ENCODE measurements at places on chromosomes 5 and 9.

- H3K4me1 ChIP-seq = no peaks in the 10 kb centered on the region
- no peak overlapping the region for H3K27ac ChIP-seq
- no peaks in the 10 kb centered on the region for H3K36me3 ChIP-seq
- peaks cover 33% of the 10 kb centered on the region for H3K27me3 ChIP-seq
- DNase-seq = no peak
Observed at GRCh38 chr9:6576987-6577386, 68.5 kb downstream of the GLDC start.

GRCh38 chr5:113043491-113043931 lies 66.9 kb downstream of the DCP2 start:
- no peaks in the 10 kb centered on the region for H3K4me1 ChIP-seq
- peak; percentile 36 for DNase-seq
- H3K36me3 ChIP-seq = no peaks in the 10 kb centered on the region
- H3K4me3 ChIP-seq = no peak overlapping the region

GRCh38 chr9:102855641-102856040 lies 139.5 kb upstream of the CYLC2 start:
- no peaks in the 10 kb centered on the region for H3K36me3 ChIP-seq
- H3K27ac ChIP-seq = no peak overlapping the region
- H3K4me1 ChIP-seq = no peaks in the 10 kb centered on the region
- no peak for DNase-seq
- no peak overlapping the region for H3K4me3 ChIP-seq
- no peaks in the 10 kb centered on the region for H3K27me3 ChIP-seq

GRCh38 chr5:28234356-28234968 lies 1196.1 kb upstream of the CDH9 start:
- H3K4me1 ChIP-seq = no peaks in the 10 kb centered on the region
- no peak for DNase-seq
- no peak overlapping the region for H3K4me3 ChIP-seq
- H3K36me3 ChIP-seq = no peaks in the 10 kb centered on the region
- no peak overlapping the region for H3K27ac ChIP-seq
- no peaks in the 10 kb centered on the region for H3K27me3 ChIP-seq

GRCh38 chr9:112787978-112788377 lies 37.4 kb downstream of the SNX30 start:
- no peak for DNase-seq
- peaks cover under 1% of the 10 kb centered on the region for H3K27me3 ChIP-seq
- no peak overlapping the region for H3K4me3 ChIP-seq
- no peaks in the 10 kb centered on the region for H3K36me3 ChIP-seq
- H3K4me1 ChIP-seq = peaks cover 14% of the 10 kb centered on the region

DNA sequence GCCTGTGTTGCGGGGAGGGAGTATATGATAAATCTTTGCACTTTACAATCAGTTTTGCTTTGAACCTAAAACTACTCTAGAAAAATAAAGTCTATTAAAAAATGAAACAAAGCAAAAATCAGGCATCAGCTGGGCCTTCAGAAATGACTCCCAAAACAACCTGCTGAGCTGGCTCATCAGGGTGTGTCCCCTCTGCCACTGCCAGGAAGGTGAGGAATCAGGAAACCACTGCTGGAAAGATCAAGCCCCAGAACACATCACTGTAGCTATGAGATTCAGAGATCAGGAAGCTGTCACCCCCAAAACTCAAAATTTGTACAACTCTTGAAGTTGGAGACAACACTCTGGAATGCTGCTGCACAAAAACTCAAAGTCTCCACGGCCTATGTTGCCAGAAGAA lies 40.5 kb upstream of the TBCA start:
- H3K4me1 ChIP-seq = no peaks in the 10 kb centered on the region
- no peak overlapping the region for H3K4me3 ChIP-seq
- no peaks in the 10 kb centered on the region for H3K27me3 ChIP-seq
- H3K36me3 ChIP-seq = no peaks in the 10 kb centered on the region
- DNase-seq = no peak

- peaks cover 39% of the 10 kb centered on the region for H3K4me1 ChIP-seq
- no peak overlapping the region for H3K4me3 ChIP-seq
- peaks cover 97% of the 10 kb centered on the region for H3K27me3 ChIP-seq
- no peaks in the 10 kb centered on the region for H3K36me3 ChIP-seq
- H3K27ac ChIP-seq = no peak overlapping the region
- DNase-seq = no peak
Observed at GRCh38 chr5:139650689-139651042, 2.5 kb downstream of the CXXC5 start.

GRCh38 chr9:37146410-37146809 lies 26.0 kb downstream of the ZCCHC7 start:
- H3K27me3 ChIP-seq = no peaks in the 10 kb centered on the region
- peaks cover 39% of the 10 kb centered on the region for H3K4me1 ChIP-seq
